Neural crest cell (in vitro differentiated cells): ENCODE measurements at places on chromosomes 5 and 9.
A peak's percentile ranks its signal among the peaks of the same experiment; 100 is the strongest.

DNA sequence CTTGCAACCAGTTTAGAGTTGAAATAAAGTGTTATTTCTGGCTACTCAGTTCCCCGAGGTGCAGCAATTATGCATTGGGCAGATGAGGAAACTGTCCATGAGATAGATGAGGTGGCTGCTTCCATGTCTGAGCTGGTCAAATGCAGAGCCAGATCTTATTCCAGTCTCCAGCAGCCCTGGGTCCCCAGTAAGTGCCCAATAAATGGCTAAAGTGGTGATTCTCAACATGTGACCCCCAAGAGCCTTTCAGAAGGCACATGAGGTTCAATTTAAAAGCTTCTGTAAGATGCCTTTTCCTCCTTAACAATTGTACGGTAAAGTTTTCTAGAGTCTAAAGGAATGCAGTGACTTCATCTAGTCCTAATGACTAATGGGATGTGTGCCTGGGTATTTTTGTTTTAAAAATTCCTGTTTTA lies 17.5 kb downstream of the ATOX1 start:
- no peak for DNase-seq

DNA sequence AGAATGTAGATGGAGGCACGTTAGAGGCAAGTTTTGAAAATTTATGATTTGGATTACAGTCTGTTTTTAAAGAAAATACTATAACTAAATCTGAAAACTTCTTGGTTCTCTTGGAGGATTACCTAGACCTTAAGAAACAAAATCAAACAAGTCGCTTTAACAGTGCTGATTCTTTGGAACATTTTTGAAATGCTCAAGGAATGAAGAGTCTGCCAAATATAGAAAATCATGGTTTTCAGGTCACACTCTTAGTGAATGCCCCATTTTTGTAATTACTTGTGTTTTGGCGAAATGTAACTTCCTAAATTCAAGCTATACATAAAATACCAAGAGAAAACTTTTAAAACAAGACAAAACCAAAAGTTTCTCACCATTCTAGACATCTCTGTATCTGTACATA lies 93.2 kb downstream of the EQTN start:
- no peak for DNase-seq

DNA sequence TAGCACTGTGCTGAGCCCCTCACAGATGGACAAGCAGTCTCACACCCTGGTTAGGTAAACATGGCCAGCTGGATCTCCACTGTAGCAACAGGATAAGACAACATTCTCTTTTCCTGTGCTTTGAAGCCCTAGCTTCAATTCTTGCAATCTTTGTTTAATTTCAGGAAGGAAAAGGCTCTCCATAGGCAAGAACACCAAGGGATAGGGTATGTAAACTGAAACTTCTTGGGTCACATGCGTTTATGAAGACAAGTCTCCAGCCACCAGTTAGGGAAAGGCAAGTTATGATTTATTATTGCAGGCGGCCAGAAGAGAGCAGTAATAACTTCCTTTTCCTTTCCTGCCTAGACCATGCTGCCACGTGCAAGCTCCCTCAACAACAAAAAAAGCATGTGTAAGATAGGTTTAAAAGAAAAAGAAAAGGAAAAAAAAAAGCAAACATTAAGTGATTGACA lies 50.1 kb upstream of the POU5F2 start:
- no peak for DNase-seq

GRCh38 chr5:123803359-123803758 lies 291.4 kb downstream of the CSNK1G3 start:
- DNase-seq = no peak

- DNase-seq = peak; percentile 31
Measured at GRCh38 chr9:89676281-89676680, 71.5 kb downstream of the GADD45G start.

- DNase-seq = no peak
Measured at GRCh38 chr9:134969156-134970045, 51.7 kb upstream of the FCN1 start.

DNA sequence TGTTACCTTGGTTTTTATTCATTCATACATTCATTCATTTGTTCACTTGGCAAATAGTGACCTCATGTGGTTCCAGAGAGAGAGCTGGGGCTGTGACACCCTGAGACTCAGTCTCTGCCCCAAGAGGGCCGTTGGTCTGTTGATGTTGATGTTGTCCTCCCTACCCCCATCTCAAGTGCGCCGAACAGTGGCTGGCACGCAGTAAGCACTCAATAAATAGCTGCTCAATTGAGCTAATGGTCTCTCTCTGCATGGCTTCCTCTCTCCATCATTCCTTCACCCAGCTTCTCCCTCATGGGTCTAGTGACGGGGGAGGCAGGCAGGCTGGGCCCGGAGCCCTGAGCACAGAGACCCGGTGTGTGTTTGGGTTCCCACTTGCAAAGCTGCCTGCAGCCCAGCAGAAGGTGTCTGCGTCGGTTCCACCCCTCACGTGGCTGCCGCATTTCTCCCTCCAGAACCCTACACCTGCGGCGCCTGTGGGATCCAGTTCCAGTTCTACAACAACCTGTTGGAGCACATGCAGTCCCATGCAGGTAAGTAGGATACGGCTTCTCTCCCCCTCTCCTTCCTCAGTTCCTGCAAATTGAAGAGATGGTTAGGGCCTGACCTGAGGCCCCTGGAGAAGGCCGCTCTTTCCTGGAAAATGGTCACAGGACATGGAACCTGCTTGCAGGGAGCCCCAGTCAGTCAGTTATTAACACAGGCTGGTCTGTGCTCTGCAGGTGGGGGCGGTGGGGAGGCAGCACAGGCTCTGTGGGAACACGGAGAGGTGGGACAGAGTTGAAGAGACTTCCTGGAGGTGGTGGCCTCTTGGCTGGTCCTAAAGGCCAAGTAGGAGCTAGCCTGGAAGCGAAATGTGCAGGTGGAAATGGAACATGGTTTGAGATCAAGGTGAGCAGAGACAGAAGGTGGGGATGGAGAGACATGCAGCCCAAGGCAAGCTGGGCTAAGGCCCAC lies 42.0 kb downstream of the AMBP start:
- no peak for DNase-seq

GRCh38 chr9:124680049-124680448 lies 91.1 kb downstream of the NR6A1 start:
- no peak for DNase-seq

- DNase-seq = no peak
Measured at GRCh38 chr5:59193616-59194319, 610.9 kb downstream of the RAB3C start.

GRCh38 chr9:4117835-4118610 lies 181.8 kb downstream of the GLIS3 start:
- DNase-seq = peak; percentile 4

DNA sequence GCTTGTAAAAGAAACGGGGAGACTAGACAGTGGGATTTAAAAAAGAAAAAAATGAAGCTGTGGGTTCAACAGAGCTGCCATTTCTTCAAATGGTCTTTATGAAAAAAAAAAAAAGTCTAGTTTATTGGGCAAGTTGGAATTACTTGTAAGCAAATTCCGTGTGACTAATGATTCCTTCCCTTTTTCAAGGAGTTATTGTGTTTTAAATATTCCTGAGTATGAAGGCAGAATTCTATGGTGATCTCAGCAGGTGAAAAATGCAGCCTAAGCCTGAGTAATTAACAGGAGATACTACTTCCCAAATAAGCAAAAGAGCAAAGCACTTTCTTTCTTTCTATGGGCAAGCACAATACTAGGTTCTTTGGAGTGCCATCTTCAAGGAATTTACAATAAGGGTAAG lies 481.9 kb downstream of the ZNF608 start:
- DNase-seq = no peak

DNA sequence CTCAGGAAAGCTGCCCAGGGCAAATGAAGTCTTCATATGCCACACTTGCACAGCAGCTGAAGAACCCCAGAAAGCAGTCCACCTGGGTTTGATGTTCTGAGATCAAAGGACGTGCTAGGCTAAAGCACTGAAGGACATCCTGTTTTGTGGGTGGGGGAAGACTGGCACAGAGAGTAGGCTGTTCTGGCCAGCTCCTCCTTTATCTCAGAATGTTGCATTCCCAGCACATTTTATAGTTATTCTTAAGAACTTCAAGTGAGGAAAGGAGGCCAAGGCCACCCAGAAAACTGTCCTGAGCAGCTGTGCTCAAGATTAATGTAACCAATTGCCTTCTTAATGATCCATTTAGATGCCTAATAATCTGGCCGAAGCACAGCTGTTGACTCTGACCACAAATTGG lies 10.9 kb downstream of the SHOC1 start:
- DNase-seq = no peak

- no peak for DNase-seq
Measured at GRCh38 chr9:85528142-85528541, 213.6 kb downstream of the AGTPBP1 start.

GRCh38 chr5:96506376-96506775 lies 73.3 kb upstream of the PCSK1 start:
- no peak for DNase-seq

GRCh38 chr9:103168254-103168653 lies 173.1 kb downstream of the CYLC2 start:
- DNase-seq = no peak

- peak; percentile 13 for DNase-seq
Measured at GRCh38 chr5:14142202-14142826, 828 bp upstream of the TRIO start.

- DNase-seq = no peak
Measured at GRCh38 chr5:129973716-129974426, 69.6 kb downstream of the CHSY3 start.

GRCh38 chr9:132757016-132757415 lies 86.8 kb downstream of the GTF3C4 start:
- DNase-seq = no peak

DNA sequence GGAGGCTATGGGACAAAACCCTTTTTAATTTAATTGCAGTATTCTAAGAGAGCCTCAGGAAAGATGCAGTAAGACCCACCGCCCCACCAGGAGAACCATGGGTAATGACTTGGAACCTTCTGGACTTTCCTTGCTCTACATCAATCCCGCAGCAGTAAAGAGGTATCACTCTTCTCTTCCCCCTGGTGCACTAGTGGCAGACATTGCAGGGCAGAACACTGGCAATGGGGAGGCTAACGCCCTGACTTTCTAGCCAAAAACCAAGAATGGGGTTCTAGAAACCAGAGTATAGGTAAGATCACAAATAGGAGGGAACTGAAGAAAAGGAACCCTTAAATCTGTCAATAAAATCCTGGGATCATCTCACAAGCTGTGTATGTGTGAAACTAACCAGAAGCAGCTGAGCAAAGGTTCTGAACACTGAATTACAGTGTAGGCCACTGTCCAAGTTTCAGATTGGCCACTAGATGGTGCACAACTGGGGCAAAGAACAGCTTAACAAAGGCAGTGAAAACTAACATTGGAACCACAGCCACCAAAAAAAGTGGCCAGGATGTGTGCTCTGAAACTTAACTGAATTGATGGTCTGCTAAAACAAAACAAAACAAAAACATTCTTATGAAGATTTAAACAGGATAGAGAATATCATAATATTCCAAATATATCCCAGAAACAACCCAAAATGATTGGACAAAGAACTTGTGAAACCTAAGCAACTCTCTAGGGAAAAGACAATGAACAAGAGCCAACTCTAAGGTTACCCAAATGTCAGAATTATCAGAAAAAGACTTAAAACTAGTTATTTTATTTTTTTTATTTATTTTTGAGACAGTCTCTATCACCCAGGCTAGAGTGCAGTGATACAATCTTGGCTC lies 6.6 kb upstream of the FAM151B start:
- DNase-seq = peak; percentile 8

DNA sequence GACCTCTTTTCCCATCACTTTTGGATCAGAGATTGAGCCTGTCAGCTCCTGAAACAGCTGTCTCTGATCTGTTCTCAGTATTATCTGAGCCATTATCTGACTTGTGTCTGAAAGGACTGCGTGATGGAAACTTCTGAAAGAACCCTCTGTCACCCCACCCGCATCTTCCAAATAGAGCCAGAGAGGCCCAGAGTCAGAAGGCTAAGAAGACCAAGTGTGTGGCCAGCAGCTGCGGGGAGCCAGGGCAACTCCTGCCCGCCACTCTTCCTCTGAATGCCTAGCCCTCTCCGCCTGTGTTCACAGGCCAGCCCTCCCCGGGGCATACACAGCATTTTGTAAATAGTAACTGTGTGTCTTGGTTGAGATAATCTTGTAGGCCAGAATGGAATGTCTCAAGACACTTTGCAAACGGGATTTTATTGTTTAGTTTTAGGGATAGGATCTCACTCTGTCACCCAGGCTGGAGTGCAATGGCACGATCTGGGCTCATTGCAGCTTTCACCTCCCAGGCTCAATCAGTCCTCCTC lies 92.7 kb downstream of the AOPEP start:
- no peak for DNase-seq

GRCh38 chr5:39079147-39079546 lies 4.9 kb upstream of the RICTOR start:
- no peak for DNase-seq

GRCh38 chr9:22010866-22011625 lies 1.9 kb upstream of the CDKN2B start:
- peak; percentile 71 for DNase-seq

DNA sequence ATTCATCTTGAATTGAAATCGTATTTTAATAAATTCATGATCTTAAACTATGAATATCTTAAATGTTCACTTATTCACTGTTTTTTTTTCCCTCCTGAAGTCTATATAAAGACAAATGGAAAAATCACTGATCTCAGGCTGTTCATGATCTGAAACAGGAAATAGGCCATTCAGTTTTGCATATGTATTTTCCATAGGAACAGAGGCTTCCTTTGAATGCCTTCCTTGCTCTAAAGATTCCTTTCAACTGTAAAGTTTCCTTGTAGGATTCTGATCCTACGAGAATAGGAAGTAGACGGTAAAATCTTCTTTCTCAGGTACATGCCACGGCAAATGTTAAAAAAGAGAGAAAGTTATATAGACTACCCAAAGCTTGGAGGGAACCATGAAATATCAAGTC lies 194.4 kb upstream of the PPP1R2B start:
- DNase-seq = no peak

GRCh38 chr5:127754259-127754658 lies 51.1 kb downstream of the CCDC192 start:
- DNase-seq = no peak

- no peak for DNase-seq
Measured at GRCh38 chr5:93883459-93883858, 142.1 kb upstream of the POU5F2 start.

GRCh38 chr5:95861864-95862561 lies 39.5 kb upstream of the GLRX start:
- DNase-seq = no peak

- peak; percentile 76 for DNase-seq
Measured at GRCh38 chr5:38193015-38193581, 65.3 kb upstream of the EGFLAM start.

DNA sequence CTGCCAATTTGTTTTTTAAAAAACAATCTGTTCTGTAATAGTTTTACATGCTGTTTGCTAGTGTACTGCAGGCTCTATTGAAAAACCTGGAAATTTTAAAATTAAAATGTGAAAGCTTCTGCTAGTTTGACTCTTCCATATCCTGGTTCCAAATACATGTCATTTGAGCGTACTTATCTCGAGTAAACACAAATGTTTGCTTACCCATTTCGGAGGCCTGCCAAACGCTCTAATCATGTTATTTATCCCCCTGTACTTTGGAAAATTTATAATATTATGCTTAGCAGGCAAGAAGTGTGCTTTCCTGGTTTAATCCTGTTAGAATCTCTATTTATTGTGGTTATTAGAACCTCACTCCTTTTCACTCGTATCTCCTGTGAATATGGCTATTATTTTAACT lies 476.8 kb upstream of the CYLC2 start:
- DNase-seq = no peak

GRCh38 chr9:739362-739761 lies 102.1 kb upstream of the DMRT1 start:
- DNase-seq = no peak

GRCh38 chr5:138180183-138180782 lies 1.4 kb downstream of the KIF20A start:
- DNase-seq = peak; percentile 6
